ENCODE measurements at places on chromosomes 7 and 10.

DNA sequence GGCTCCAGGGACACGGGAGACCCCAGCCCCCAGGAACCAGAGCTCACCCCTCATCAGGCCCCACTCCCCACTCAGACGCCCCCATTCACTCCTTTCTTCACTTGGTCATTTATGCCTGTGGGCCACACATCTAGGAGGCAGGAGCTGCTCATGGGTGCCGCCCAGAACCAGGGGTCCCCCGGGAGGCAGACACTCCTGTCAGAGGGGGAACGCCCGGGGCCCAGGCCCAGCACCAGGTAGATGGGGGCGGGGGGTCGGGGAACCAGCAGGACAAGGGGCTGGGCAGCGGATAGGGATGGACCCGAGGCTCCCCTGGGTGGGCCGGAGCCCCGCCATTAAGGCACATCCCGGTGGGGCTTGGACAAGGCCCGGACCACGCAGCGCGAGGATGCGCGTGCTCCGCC is 11.8 kb downstream of the CALY start:
- no peak for DNase-seq

DNA sequence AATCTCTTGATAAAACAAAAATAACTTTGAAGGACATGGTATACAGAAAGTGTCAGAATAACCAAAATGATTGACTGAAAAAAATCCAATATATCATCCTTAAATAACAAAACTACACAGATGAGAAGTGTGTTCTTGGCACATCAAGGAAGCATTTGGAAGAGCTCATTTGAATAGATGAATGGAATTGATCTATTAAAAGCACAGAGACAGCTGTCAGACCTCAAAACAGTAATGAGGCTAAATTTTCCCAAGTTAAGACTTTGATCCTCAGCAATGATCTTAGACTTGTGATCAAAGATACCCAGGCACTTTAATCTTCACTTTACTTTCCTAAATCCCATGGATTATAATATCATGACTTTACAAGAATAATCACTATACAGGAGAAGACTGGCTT is 395.4 kb upstream of the NFE2L3 start:
- no peak for DNase-seq

- peak; percentile 22 for DNase-seq
Measured at GRCh38 chr7:151520419-151521261, 945 bp upstream of the RHEB start.

DNA sequence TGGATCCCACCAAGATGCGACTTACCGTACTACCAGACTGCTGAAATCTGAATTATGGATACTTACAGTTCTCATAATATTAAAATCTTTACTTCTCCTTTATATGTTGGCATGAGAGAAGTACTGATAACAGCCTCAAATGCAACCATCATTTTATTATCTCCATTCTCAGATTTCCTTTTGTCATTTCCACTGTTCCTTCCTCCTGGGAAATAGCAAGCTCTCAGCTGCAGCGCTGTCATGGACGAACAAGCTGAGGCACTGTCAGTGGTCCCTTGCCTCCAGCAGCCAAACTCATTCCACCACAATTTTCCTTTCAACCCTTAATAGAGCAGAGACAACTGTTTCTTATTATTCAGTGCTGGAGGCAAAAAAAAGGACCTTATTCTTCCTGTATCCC is 478.4 kb downstream of the ARL4A start:
- no peak for DNase-seq

DNA sequence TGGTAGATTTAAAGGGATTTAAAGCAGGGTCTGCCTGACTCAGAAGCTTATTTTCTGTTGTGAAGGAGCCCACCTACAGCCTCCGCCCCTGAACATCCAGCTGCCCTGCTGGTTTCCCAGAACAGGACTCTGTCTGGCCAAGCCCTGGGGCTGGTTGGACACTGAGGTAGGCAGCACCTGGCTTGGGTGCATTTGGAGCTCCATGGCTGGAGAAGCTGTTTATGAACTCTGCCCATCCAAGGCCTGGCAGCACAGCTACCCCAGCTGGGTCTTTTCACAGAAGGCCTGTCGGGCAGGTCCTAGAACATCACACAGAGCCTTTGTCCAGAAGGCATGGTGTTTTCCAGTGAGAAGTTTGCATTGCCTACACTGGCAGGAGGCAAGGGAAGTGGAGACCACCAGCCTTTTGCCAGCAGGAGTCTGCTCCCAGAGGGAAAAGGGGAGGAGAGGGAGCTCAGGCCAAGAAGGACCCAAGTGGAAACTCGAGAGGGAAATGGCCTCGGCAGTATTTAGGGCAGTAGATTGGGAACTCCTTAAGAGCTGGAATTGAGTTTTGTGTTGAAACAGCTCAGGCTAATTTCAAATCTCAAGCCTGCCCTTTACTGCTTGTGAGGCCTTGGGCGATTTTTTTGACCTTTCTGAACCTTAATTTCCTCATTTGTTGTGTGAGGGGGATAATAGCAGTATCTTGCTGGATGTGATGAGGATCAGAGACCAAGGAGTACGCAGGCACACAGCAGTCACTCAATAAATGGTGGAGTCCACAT is 12.3 kb upstream of the PDCD4 start:
- DNase-seq, result no peak

DNA sequence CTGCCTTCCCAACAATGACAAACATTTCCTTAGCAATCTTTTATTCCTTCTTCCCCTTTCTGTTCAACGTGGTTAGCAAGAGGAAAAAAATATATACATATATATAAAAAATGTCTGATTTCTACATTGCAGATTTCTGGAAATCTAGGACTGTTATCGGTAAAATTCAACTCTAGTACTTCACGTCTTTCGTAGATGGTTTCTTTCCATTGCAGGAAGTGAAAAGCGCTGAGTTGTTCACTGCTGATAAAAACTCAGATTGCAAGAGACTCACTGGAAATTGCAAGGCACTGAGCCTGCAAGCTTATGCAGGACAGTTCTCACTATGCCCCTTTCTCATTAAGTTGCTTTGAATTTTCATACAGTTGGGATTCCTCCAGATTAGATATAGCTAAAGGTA is 23.9 kb downstream of the KIN start:
- DNase-seq, result no peak

- no peak for DNase-seq
Measured at GRCh38 chr7:112154690-112155089, 51.5 kb downstream of the DOCK4 start.

DNA sequence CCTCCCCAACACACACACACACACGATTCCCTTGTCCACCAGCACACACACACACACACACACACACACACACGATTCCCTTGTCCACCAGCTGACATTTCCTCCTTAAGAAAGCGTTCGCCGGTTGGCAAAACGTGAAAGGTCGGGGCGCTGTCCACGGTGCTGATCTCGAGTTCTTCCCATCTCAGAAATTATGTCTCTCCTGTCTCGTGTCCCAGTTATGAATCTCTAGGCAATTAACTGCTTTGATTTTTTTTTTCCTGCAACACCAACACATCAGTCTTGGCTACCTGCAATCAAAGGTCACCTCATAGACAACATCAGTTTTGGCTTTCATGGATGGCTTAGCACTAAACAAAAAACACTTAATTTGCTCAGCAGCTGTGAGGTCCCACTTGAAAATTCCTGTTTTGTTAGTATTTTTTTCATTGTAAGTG is 1.9 kb downstream of the INA start:
- DNase-seq, result no peak

GRCh38 chr7:113912876-113913275 is 5.9 kb downstream of the PPP1R3A start:
- no peak for DNase-seq

GRCh38 chr10:76436981-76437380 is 1005.6 kb downstream of the LRMDA start:
- DNase-seq, result no peak

DNA sequence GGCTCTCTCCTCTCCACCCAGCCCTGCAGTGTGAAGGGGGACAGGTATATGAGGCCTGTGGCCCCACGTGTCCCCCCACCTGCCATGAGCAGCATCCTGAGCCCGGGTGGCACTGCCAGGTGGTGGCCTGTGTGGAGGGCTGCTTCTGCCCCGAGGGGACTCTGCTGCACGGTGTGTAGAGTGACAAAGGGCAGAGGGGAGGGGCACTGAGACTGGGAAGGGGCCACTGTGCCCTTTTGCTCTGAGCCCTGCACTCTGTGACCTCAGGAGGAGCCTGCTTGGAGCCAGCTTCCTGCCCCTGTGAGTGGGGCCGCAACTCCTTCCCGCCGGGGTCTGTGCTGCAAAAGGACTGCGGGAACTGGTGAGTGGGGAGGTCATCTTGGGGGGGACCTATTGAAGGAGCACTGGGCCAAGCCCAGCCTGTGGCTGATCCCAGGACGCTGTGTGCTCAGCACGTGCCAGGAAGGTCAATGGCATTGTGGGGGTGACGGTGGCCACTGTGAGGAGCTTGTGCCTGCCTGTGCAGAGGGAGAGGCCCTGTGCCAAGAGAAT is 15.0 kb upstream of the ZNF467 start:
- DNase-seq, result no peak

GRCh38 chr7:129667116-129667515 is 55.6 kb downstream of the NRF1 start:
- no peak for DNase-seq

- DNase-seq, result no peak
Measured at GRCh38 chr10:522350-522749, 167.1 kb downstream of the DIP2C start.

- no peak for DNase-seq
Measured at GRCh38 chr7:124101173-124101768, 68.4 kb upstream of the TMEM229A start.

GRCh38 chr7:155027879-155028278 is 25.0 kb upstream of the PAXIP1 start:
- DNase-seq, result no peak

- no peak for DNase-seq
Measured at GRCh38 chr10:49394933-49395740, 752 bp downstream of the DRGX start.

DNA sequence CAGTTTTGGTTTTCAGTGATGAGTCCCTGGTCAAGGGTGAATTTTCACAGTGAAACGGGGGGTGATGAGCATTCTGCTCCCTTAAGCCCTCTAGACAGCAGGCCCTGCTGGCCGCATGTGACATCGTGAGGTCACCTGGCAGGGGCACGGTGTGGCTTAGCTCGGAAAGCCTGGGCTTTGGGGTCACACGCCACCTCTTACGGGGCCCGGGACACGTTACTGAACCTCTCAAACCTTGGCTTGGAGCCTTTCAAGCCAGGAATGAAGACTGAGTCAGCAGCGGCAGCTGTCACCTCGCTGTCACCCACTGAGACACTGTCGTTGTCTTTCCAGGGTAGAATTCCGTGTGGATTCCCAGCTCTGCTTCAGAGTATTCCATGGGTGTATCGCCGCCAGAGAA is 4.1 kb downstream of the GET4 start:
- DNase-seq, result no peak

DNA sequence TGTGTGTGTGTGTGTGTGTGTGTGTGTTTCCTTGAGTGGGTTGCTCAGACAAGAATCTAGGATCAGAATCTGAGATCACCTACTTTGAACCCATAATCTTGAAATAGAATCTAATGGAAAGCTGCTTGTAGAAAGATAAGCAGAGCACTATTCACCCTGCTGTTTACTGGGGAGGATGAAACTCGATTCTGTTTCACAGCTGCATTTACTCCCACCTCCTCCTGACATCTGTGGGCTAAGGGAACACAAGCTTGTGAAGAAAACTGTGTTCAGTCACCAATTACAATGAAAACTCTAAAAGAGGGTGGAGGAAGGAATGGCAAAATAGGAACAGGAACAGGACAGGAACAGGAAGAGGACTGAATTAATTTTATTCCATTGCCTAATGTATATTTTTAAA is 269.5 kb downstream of the TSPAN12 start:
- no peak for DNase-seq

DNA sequence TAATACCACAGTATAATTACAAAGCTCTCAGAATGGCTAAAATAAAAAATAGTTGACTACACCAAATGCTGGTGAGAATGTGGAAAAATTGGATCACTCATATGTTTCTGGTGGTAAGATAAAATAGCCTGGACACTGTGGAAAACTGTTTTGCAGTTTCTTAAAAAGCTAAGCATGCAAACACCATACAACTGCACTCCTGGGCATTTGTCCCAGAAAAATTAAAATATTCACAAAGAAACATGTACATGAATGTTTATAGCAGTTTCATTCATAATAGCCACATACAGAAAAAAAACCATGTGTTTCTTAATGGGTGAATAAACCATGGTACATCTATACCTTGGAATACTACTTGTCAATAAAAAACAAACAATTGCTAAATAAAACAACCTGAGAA is 172.9 kb downstream of the AHR start:
- no peak for DNase-seq

Data from activated CD8-positive, alpha-beta memory T cell treated with anti-CD3 and anti-CD28 coated beads for 48 hours (primary cell).